ENCODE measurements at places on chromosomes 12 and 14.
A peak's percentile ranks its signal among the peaks of the same experiment; 100 is the strongest.

- DNase-seq = no peak
Observed at GRCh38 chr14:29911810-29912209, 15.8 kb downstream of the PRKD1 start.

- DNase-seq = no peak
Observed at GRCh38 chr14:55519473-55520080, 60.4 kb upstream of the KTN1 start.

DNA sequence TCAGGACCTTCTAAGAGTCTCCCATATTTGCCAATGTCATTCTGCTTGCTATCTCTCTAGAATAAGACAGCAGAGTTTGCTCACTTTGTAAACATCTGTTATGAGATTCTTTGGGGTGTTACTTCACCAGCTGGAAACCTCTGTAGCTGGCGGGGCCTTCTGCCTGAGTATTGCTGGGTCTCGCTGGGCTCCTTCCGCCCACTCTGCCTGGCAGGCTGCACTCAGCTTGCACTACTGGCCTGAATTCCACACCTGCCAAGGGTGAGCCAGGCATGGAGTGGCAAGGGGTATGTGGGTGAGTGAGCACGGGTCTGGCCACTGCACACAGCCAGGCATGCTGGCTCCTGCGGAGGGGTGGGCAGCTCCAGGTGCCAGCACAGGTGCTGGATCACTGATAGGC, 267.3 kb upstream of the PDE3A start:
- DNase-seq = no peak

DNA sequence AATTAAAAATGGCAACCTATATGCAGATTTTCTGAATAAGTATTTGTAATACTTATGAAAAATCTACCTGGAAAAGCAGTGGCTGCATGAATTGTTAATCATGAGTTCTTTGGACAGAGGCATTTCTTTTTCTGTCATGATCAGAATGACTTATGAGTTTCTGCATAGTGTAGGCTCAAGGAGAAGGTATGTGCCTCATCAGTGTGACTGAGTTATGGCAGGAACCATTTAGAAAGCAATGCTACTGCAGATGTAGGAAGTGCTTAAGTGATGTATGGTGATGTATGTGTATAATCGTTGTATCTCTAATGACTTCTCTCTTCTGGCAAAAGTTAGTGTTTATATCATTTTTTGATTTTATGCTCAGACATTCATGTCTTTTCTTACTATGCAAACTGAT, 816.4 kb upstream of the FBXO33 start:
- DNase-seq = no peak

GRCh38 chr14:67413806-67414769, 2.1 kb upstream of the PLEK2 start:
- DNase-seq = peak; percentile 74

GRCh38 chr12:99027461-99027860, 382.4 kb downstream of the APAF1 start:
- no peak for DNase-seq

DNA sequence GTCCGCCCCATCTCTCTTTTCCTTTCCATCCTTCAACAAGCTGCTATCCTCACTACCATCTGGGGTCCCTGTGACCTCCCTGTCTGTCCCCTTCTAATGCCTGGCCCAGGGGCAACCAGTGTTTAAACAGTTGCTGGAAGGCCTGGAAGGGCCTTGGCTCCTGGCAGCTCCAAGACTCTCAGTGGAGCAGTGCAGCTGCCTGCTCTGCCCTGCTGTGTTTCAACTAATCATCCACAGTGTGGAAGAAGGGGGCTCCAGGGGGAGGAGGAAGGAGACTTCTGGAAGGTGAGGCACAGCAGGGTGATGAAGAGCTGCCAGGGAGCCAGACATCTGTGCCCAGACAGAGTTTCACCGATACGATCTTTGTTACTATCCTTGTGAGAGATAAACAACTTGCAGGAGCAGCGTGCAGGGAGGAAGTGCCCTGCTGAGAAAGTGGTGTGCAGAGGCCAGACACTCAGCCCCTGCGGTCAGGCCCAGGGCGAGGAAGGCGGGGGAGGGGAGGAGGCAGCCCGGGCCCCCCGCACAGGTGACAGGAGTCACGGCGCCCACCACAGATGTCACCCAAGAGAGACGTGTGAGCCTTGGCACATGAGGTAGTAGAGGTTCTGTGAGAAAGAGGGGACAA, 1061.8 kb downstream of the BCL11B start:
- no peak for DNase-seq

GRCh38 chr14:94681300-94682060, 69.3 kb downstream of the SERPINA3 start:
- DNase-seq = peak; percentile 24

DNA sequence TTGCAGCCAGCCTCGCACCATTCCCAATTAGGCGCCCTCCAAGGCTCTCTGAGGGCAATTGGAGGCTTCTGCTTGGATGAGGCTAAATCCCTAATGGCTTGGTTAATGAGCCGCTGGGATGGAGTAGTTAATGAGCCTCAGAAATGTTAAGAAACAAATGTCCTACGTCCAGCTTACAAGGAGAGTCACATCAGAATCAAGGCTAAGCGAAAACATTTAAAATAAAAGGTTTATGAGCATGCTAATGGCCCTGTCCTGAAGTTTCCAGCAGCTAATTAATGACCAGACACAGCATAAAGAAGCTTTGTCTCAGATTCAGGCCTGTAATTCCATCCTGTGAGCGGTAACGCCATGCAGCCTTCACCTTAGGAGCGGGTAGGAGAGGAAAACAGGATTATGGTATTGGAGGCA, 200.7 kb upstream of the BCL2L14 start:
- no peak for DNase-seq

- no peak for DNase-seq
Observed at GRCh38 chr12:78795934-78796445, 68.6 kb upstream of the SYT1 start.

DNA sequence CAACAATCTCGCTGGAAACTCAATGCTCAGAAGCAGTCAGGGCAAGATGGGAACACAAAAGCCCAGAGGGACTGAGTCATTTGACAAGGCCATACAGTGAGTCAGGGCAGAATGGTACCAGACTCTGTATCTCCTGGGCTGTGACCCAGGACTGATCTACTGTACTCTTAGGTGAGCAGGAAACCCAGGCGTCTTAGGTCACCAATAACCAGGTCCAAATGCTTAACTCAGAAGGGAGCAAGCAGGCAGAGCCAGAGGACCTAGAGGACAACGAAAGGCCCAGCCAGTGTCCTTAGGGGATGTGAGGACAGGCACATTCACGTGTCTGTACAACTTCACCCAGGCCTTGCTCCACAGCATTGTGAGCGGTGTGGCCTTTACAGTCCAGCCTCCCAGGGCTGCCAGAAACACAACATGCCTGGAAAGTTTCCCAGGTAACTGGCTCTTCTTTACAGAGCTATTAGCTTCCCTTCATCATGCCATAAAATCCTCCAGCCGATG, 69.9 kb downstream of the ARL6IP4 start:
- DNase-seq = no peak

Measured in Kasumi-1 (cell line).